Hematopoietic multipotent progenitor cell treated with erythropoietin and hydrocortisone succinate and interleukin-3 and kit ligand, for 8 days (in vitro differentiated cells): ENCODE measurements at places on chromosomes 13 and 19.

DNA sequence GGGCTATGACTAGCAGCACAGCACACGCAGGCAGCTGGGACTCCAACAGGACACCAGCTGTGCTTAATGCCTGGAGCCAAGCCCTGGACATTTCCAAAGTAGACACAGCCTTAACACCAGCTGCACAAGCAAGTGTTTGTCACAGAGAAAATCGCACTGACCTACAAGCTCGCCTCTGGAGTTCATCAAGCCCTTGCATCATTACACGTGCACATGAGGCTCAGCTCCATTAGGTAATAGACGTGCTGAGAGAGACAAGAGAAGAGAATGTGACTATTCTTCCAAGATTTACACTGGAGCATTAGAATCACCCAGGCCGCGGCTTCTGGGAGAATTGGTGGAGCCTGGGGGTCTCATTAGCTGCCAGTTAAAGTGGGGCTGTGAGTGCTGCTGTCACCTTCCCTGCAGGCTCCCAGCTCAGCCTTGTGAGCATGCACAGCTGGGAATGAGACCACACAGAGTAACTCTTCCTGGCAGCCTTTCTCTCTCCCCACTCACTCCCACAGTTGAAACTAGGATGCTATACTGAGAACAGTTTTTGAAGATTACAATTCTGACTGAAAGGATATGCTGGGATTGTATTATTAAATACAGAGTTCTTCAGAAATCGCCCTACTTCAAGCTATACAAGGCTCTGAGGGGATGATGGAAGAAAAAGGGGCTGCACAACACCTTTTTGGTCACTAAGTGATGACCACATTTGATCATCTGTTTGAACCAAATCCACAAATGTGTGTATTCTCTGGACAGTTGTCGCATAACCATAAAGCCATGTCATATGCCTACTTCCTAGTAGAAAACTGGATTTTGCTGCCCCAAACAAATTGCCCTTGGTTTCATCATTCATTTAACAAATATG lies 10.5 kb downstream of the STOML3 start:
- no peak for DNase-seq

- no peak for DNase-seq
Measured at GRCh38 chr19:29678484-29679106, 13.3 kb downstream of the PLEKHF1 start.

DNA sequence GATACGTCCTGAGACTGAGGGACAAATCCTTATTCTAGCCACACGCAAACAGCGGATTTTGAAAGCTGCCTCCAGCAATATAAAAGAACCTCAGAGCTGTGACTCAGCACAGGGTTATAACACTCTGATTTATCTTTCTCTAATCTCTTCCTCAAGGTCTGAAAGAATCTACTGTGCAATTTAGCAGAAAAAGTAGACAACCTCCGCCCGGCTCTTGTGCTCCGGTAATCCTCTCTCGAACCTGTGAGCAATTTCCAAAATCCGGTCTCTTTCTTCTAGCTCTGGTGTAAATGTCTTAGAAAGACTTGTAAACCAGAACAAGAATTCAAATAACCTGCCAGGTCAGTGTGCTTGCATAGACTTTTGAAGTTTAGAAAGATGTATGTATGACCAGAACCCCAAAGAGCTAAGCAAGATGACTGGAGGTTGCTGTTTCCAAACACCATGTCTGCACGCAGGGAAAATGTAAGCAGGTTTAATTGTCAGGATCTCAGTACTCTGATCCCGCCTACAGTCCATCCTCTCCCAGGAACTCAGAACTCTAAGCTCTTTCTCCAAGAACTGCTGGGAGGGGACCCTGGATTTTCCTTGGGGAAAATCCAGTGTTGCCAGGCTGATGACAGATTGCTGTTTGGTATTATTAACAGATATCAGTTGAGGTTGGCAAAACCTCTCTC lies 338.1 kb downstream of the RFC3 start:
- DNase-seq: no peak

GRCh38 chr13:97436845-97437244 lies 2.9 kb downstream of the RAP2A start:
- DNase-seq: no peak

- no peak for DNase-seq
Measured at GRCh38 chr13:107461751-107462150, 753.6 kb downstream of the LIG4 start.

DNA sequence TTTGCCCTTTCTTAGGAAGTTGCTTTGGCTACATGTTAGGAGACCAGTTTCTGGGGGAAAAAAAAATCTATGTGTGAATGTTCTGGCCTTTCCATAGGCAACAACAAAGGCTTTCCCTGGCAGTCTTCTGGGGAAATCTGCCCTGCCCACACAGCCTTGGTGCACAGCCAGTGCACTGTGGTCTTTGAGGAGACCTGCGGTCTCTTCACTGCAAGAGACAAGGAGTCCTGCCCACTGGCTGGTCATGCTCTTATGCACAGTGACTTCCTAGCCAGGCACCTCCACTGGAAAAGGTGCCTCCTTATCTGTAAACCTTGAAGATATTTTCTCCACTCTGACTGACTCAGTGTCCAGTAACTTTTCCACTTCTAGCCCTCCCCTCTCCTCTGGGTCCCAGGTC lies 155.1 kb downstream of the SUCLA2 start:
- no peak for DNase-seq

GRCh38 chr19:4327877-4328242 lies 10.8 kb downstream of the STAP2 start:
- DNase-seq: no peak

GRCh38 chr19:34505321-34506025 lies 23.9 kb downstream of the WTIP start:
- DNase-seq: no peak

- DNase-seq: peak; percentile 73
Measured at GRCh38 chr19:41351339-41352245, 2.1 kb downstream of the TGFB1 start.

DNA sequence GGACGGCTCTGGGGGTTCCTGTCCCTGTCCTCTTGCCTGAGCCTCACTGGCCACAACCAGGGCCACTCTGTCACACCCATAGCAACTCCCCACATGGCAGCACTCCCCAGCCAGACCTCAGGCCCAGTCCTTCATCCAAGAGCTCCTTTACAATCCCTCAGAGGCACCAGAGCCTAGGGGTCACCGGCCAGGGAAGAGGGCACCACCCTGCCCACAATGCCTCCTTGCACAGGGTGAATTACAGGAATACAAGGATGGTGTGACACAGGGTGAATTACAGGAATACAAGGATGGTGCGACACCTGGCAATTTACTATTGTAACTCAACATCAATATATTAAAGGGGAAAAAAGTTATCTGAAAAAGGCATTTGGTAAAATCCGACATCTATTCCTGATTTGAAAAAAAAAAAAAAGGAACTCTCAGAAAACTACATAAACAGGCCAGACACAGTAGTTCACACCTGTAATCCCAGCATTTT lies 16.5 kb downstream of the MIER2 start:
- DNase-seq: no peak

DNA sequence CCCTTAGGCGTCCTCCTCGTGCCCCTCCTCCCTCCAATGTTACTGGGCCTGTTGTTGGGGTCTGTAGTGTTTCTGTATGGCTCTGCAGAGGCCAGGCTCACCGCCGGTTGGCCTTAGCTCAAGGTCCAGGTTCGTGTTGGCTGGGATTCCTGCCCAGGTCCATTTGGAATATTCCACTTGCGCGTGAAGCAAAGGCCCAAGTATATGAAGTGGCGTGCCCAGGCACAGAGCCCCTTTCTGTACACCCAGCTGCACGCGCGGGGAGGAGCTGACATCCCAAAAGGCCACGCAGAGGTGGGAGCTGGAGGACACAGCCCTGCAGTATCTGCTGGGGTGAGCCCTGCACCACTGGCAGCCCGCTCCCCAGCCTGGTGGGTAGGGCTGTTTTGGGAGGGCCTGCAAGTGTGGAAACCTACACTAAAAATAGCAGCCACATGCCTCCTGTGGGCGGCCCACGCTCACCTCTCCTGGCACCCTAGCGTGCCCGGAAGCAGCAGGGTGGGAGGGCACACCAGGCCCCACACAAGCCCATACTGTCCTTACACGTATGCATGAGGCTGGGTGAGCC lies 30.2 kb downstream of the CRTC1 start:
- no peak for DNase-seq

DNA sequence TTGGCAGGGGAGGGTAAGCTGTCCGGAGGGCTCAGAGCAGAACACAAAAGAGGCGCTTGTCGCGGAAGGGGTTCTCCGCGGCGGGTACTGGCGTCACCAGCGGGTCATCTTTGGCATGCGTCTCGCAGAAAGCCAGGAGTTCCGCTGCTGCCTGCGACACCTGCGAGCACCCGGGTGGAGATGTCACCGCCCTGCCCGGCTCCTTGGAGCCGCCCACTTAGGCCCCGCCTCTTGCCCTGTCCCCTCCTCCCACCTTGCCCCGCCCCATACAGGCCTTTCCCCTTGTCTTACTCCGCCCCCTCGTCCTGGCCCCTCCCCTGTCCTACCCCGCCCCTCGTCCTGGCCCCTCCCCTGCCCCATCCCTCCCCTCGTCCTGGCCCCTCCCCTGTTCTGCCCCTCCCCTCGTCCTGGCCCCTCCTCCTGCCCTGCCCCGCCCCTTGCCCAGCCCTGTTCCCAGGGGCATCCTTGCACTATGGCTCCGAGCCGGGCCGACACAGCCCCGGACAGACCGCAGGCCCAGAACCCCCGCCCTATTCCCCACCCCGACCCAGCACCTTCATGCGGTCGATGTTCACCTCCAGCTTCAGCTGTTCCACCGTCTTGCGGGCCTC lies 1.9 kb downstream of the GNG8 start:
- peak; percentile 86 for DNase-seq

GRCh38 chr19:35117116-35117515 lies 1.5 kb downstream of the FXYD3 start:
- no peak for DNase-seq

- no peak for DNase-seq
Measured at GRCh38 chr19:8332976-8333766, 9.9 kb downstream of the KANK3 start.

DNA sequence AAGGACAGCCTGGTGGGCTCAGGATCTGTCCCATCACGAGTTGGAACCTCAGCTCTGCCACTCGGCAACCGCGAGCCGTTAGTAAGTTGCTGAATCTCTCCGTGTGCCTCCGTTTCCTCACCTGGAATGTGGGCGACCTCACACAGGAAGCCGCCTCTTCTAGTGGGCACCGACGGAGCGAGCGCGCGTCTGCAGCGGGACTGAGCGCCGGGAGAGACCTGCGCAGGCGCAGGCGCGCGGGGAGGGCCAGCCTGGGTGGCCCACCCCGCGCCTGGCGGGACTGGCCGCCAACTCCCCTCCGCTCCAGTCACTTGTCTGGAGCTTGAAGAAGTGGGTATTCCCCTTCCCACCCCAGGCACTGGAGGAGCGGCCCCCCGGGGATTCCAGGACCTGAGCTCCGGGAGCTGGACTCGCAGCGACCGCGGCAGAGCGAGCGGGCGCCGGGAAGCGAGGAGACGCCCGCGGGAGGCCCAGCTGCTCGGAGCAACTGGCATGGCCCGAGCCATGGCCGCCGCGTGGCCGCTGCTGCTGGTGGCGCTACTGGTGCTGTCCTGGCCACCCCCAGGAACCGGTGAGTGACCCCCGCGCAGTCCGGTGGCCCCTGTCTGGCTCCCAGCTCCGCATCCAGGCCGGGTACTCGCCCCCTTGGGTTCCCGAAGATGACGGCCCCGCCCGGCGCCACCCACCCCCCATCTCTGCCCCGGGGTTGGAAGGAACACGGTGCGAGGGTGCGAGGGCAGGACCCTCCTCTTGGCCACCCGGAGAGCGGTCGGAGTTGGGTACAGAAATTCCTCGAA lies at the start of gene PVR:
PVR (plus strand) TSS at position 306 of the 797 bp plus-strand sequence; CDS start at position 493, 187 bp downstream.
- peak; percentile 72 for DNase-seq

DNA sequence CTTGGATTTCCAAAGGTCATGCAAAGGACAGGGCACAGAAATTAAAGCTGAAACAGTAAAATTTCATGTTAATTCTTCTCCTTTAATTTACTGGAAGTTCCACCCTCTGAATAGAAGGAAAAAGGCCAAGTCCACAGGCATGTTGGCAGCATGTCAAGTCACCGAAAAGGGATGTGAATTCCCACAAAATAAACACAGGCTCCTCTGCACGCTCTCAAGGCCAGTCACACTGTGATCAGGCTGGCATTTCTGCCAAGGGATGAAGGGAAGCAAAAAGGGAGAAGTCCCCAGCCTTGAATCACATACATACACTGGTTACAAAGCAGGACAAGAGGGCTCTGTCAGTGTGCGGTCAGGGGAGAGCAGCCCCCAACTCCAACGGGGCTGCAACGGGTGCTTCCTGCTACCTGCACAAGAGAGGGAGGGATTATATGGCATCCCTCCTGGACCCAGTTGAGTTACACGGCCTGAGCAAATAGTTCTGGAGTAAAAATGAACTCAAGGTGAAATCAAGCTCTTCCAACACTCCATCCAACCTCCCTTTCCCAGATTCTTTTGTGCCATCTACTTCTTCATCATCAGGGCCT lies 6.9 kb downstream of the DCLK1 start:
- DNase-seq: no peak

- DNase-seq: peak; percentile 32
Measured at GRCh38 chr19:42242069-42242511, 312 bp downstream of the GSK3A start.

GRCh38 chr19:10796653-10797052 lies 39.4 kb downstream of the TMED1 start:
- no peak for DNase-seq

DNA sequence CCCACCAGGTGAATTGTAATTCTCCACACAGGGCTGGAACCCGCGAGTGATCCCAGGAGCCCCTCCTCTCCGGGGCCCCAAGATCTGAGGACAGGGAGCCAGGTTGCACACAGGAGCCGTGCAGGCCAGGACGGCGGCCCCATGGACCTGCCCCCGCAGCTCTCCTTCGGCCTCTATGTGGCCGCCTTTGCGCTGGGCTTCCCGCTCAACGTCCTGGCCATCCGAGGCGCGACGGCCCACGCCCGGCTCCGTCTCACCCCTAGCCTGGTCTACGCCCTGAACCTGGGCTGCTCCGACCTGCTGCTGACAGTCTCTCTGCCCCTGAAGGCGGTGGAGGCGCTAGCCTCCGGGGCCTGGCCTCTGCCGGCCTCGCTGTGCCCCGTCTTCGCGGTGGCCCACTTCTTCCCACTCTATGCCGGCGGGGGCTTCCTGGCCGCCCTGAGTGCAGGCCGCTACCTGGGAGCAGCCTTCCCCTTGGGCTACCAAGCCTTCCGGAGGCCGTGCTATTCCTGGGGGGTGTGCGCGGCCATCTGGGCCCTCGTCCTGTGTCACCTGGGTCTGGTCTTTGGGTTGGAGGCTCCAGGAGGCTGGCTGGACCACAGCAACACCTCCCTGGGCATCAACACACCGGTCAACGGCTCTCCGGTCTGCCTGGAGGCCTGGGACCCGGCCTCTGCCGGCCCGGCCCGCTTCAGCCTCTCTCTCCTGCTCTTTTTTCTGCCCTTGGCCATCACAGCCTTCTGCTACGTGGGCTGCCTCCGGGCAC lies 3.9 kb downstream of the FFAR1 start:
- no peak for DNase-seq
